NCI-H187 treated with DMSO at 0.1 percent for 48 hours (cell line): ENCODE measurements at places on chromosomes 7 and 10.

DNA sequence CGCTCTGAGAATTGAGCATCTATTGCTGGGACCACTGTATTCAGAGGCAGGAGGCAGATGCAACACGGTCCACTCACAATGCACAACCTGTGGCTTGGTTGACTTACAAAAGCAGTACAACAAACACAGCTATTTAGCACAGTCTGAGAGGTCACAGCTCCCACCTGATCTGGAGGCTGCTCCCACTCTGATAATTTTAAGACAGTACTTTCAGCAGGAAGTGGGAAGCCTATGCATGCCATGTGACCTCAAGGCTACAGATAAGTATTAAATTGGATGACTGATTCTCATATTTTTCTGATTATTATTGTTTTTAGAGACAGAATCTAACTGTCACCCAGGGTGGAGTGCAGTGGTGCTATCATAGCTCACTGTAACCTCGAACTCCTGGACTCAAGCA is 659.3 kb downstream of the PARD3 start:
- no peak for DNase-seq

DNA sequence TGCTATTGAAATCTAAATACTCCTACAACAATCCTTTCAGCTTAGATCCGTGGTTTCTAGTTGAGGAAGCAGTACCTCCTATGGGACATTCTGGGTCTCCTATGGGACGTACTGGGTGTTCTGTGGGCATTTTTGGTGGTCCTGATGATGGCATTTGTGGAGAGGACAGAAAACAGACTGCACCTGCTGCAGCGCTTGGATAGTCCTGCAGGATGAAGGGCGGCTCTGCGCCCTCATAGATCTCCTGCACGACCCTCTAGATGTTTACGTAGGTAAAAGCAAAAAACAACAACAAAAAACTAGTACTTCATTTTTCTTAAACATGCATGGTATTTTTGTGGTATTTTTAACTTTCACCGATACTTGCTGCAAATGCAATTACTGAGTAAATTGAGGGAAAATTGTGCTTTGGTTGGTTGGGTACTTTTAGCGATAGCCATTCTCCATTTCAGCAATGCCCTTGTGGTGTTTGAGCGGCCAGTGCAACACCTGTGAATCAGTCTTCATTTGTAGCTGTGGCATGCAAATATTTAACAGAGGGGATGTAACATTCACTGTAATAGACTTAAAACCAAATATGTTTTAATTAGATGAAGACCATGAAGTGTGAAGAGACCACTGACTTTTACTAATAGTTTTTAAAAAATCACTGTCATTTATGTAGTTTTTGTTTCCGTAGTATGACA is 461.2 kb downstream of the SDK1 start:
- no peak for DNase-seq

- no peak for DNase-seq
These were observed 10.4 kb downstream of the UNC5B start for GRCh38 chr10:71222601-71223346.

DNA sequence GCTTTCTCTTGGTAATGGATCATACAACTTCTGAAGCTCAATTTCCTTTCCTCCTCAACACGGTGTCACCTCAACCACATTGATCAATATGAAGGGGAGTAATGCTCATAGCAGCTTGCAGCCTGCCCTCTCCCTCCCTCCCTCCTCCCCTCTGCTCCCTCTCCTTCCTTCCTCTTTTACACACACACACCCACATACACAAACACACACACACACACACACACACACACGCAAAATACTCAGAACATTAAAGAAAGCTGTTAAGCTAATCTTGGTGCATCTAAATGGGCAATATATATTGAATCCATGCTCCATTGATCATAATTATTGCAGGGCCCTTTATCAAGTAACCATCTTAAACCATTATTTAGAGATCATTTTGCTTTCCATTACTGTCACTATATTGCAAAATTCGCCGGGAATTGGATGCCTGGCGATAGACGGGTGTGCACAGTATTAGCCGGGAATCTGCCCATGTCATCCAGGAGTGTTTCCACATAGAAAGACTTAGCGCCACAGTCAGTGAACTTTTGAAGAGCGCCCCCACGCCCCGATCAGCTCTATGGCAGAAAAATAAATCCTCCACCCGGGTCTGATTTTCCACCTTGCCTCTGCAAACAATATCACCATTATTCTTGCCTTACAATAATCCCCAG is 122.0 kb downstream of the PRLHR start:
- no peak for DNase-seq

DNA sequence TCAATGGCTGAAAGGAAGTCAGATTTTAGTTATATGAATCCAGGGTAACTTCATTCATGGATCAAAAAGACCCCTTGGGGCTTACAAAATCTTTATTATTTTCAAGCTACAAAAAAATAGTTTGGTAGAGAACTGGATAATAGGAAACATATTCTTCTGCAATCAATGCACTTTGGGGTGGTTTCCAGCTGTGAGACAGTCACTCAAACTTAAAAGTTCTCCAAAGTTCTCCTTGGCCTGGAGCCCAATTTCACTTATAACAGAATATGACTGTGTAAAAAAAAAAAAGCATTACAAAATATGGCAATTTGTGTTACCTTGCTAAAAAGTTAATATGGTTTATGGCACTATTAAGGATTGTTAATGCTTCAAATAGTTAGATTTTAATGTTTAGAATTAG is 255.5 kb downstream of the AGMO start:
- no peak for DNase-seq

DNA sequence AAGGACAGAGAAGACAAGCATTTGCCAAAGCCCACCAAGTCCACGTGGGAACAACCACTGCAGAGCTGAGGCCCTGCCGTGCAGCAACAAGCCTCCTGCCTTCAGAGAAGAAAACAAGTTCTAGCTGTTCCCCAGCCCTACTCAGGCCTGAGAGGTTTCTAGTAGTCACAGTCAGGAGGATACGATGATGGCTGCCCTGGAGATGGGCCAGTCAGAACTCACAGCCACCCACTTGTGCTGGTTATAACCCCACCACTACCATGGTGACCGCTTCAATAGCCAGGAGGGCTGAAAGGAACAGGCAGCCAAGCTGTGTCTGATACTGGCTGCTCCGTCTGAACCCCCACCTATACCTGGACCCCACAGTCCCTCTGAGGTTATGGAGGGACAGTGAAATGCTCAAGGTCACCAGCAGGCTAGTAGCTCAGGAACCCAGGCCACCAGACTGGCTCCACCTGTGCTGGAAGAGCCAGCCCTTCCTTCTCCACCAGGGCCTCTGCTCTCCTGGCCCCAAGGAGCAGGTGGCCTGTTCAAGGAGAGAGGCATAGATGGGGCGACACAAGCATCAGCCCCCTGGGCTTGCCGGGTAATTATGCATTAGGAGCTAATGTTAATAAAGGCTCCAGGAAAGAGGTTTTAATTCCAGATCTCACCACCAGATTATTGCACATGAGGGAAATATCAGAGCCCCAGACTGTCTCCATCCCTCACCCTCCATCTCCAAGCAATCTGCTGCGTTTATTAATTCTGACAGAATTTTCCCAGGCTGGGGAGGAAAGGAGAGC is 125.8 kb upstream of the PCBD1 start:
- DNase-seq, result no peak

DNA sequence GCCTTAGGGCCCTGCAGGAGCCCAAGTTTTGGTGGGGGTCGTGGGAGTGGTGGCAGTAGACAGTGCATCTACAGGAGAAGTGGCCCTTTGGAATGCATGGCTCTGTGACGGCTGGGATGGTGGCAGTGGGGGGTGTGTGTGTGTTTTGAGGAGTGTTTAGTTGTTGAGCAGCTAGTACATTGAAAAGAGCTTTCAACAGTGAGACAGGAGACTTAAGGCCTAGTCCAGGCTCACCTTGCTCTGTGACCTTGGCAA is 27.1 kb downstream of the ZNF775 start:
- no peak for DNase-seq

DNA sequence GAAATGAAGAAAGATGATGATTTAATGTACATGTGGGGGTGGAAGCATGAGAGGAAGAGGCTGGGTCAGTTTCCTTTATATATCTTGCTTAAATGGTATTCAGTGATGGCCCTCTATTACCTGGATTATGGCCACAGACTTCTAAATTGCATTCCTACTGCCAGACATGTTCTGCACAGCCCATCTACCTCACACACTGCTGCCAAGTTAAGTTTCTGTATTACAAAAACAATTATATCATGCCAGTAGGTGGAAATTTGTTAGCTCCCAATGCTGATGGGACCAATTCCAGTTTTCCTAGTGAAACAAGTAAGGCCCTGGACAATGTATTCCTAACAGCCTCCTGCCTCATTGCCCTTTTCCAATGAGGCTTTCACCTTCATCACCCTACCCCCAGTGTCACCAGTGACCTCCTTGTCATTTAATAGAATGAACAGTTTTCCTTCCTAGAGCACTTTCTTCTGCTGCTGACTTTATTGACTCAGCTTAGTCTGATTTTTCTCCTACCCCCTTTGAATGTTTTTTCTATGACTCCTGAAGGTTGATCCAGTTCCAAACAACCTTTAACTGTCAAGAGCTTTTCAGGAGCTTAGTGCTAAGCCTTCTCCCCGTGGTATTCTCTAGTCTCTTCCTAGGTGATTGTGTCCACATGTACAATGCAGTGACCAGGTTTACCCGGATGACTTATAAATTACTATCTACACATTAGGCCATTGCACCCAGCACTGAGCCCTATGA is 316.6 kb upstream of the ANKRD30A start:
- no peak for DNase-seq

DNA sequence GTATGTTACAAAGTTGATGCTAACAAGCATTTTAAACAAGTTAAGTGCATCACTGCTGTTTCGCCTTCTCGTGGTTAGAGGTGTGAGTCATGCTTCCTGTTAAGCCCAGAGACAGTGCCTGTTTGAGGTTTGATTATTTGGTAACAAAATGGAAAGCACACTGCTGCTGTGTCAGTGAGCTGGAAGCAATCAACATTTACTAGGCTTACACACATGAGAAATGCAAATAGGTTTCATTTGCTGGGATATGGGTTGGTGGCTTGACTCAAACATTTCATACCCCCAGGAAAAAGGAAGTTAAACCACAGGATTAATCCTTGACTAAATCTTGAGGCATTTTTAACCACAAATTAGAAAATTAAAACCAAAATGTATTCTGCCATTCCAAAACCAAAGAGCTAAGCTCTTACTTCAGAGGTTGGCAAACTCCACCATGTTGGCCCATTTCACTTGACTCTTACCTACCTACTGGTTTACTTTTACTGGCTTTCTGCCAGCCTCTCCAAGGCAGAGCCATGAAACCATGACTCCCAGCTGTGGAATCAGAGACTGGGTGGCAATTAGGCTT is 139.2 kb downstream of the ETV1 start:
- DNase-seq, result no peak

DNA sequence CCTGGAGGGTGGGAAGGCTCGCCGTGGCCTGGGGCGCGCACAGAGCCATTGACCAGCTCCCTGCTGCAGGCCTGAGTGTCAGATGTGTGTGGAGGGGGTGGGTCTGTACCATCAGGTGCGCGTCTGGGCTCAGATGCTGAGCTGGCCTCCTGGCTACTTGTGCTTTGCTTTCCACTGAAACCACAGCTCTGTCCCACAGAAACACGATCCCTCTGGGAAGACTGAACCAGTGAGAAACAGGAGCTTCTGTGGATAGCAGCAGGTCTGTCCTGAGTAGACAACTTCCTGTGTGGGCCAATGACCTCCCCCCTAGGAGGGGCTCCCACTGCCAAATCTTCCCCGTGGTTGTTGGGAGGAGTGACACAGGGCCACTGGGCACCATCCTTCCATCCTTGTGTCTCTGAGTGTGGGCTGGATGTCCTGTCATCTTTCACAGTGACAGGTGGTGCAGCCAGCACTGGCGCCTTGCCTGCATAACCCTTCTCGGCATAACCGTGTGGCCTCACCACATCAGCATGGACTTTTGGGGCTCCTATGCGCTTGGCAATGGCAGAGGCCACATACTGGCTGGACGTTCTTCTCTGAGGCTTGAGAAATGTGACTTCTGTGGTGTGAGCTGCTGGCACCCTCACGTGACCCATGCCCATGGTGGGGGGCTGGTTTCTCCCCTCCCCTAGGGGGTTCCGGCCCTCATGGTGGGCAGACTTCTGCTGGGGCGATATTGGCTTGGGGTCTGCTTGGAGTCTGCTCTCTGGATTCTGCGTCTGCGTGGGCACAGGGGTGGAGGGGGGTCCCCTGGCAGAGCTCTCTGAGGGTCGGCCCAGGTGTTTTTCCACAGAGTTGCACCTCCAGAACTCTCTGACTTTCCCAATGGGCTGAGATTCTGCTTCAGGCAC is 245.5 kb upstream of the GRB10 start:
- no peak for DNase-seq

- DNase-seq, result no peak
These were observed 82.9 kb upstream of the AGK start for GRCh38 chr7:141468341-141468740.

DNA sequence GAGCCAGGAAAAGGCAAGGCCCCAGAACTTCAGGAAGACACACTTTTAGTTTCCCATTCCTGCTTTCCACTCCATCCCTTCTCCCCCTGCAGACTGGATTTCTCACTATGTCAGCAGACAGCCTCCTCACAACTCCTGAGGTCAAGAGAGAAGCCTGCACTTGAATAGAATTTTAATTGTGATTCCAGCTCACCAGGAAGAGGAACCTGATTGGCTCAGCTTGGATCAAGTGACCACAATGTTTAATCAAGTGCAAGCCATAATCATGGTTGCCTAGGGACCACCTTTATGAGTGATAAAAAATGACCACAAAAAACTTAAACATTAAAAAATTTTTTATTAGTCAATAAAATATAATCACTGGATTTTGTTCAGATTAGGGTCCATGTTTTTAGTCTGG is 244.7 kb upstream of the RHOBTB1 start:
- DNase-seq, result no peak

DNA sequence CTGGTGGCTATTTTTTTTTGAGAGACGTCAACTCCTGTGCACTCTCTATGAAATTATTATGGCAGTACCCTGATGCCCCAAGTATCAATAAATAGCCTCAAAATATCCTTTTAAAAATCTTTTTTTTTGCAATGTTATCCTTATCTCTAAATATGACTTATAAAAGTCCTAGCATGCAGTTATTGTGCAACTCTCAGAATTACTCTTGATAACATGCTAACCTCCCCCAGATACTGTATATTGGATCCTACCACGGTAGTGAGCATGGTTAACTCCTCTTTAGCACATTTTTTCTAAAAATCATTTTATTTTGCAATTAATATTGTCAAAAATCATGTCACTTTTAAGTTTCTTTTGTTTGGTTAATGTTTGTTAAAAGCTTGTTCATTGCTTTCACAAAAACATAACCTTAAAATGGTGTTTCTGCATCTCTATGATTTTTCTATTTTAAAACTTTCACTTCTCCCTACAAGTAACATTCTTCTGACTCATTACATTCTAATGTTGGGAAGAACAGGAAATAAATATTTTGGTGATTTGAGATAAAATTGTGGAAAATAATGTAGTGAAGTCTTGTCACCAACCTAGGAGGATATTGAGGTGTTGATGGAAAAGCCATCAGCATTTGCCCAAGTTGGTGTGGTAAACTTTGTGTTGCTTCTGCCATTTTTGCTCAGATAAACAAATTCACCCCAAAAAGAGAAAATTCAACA is 42.1 kb upstream of the ADRA2A start:
- no peak for DNase-seq

GRCh38 chr7:13312307-13312706 is 624.9 kb downstream of the ARL4A start:
- DNase-seq, result no peak

- DNase-seq, result no peak
These were observed 1194.3 kb upstream of the CELF2 start for GRCh38 chr10:9823268-9823930.

- DNase-seq, result no peak
These were observed 32.8 kb downstream of the MYO3A start for GRCh38 chr10:25966844-25967243.

- no peak for DNase-seq
These were observed 100.8 kb downstream of the C10orf90 start for GRCh38 chr10:126569513-126570244.
